GM12878 (cell line): ENCODE measurements at places on chromosomes 2 and 18.

DNA sequence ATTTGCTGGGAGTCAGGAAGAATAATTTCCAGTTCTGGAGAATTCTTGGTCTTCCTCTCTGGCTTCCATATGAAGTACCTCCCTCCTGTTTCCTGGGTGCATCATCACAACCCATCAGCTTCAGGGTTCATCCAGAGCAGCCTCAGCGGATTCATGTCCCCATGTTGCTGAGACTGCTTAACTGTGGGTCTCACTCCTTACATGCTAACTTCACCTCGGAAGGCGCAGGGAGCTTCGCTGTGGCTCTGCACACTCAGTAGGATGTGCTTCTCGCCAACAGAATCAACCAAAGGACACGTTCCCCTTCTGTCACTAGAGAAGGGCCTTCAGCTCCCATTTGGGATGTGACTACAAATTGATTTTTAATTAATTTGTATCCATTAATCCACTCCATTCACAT lies 24.2 kb downstream of the FBLN7 start:
- DNase-seq = no peak

GRCh38 chr2:82539280-82539621 lies 1919.8 kb downstream of the SUCLG1 start:
- no peak for DNase-seq

DNA sequence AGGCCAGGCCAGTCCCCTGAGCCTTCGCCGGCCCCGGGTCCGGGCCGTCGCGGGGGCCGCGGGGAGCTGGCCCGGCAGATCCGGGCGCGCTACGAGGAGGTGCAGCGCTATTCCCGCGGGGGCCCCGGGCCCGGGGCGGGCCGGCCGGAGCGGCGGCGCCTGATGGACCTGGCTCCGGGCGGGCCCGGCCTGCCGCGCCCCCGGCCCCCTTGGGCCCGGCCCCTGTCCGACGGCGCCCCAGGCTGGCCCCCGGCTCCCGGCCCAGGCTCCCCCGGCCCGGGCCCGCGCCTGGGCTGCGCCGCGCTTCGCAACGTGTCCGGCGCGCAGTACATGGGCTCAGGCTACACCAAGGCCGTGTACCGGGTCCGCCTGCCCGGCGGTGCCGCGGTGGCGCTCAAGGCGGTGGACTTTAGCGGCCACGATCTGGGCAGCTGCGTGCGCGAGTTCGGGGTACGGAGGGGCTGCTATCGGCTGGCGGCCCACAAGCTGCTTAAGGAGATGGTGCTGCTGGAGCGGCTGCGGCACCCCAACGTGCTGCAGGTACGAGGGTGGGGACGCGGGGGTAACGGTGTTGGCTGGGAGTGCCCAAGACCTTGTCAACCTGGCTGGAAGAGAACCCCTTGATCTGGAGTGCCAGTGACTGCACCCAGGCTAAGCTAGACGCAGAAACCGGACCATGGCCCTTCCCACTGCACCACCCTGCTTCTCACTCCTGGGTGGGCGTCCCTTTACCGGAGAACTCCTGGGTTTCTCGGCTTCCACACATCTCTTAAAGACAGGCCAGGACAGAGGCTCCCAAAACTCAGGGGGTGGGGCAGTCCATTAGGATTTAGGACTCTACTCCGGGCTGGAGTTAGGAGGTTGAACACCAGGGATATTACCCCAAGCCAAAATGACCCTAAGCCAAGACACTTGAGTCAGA lies 739 bp downstream of the PKDCC start:
- DNase-seq = no peak

DNA sequence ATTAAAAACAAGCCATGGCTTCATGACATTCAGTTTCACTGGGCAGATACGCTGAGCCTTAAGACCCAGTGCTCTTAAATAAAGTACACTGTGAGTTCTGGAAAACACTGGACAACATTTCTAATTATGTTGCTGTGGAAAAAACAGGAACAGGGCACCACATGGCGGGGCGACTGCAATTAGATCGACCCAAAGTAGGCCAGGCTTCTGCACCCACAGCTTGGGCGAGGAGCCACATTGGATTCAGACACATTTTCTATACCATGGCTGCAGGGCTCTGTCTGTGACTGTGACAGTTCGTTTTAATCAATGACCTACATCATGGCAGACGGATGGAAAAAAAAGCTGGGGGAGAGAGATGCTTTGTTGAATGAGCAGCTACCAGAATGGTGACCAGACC lies 227.2 kb upstream of the HS6ST1 start:
- no peak for DNase-seq

DNA sequence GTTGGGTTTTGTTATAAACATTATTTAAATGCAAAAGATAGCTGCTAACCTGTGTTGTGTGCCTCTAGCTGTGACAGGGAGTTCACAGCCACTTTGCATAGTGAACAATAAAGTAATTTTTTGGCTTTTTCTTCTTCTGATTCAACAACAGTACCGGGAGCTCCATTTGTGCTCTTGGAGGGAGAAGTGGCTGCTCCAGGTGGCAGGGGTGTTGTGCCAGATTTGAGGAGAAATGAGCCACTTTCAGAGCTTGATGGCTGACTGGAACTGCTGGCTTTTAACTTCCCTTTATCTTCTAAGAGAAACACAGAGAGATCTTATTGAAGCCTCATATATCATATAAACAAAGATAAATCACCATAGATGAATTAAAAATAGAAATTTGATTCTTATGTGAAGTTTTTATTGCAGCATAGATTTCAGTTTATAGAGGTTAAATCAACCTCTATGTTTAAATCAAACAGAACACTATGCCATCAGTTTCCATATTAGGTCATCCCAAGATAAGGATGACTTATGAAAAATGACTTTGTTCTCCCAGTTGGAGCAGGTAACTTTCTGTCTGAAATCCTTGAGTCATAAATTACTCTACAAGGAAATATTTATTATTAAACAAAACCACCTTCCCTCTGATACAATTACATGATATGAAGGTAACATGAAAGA lies 182.0 kb upstream of the SESTD1 start:
- no peak for DNase-seq

DNA sequence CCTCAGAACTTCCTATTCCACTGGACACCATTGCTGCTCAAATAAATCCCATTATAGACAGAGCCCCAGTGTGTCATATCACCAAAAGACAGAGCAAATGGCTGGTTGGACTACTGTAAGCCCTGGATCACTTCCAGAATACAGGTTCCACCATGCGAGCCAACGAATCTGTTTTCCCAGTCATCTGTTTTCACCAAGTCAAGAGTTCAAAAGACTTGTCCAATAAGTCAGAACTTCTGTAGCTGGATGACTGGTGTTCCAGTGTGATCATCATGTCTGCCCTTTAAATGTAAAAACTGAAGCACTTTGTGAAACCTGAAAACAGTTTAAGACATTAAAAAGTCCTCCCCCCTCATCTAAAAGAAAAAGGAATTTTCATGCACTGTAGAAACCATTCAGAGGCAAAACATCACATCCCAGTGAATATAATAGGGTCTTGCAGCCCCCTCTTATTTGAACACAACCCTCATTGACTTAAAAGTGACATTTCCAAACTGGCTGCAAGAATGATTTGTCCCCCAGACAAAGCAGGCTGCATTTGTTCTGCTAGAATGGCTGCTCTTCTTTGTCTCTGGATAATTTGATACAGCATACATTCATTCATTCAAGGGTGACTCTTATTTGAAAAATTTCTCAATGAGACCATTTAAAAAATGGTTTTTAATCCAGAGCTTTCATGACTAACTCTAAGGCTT lies 64.6 kb upstream of the TANC1 start:
- DNase-seq = no peak

DNA sequence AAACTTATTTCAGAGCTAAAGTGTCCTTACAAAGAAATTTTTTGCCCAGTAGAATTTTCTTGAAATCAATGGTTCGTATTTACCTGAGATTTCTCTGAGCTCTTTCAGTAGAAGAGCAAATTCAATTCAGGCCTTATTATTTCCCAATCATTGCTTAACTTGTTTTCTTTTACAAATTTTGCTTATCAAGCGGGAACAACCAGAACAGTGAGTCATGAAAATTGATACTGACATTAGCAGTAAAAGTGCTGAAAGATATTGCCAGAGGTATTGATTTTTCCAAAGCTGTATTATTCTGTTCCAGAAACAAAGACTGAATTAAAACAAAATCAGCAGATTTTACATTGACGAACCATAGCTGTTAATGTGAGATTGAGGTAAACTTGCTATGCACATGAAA lies 10.1 kb upstream of the RIOK3 start:
- DNase-seq = no peak

GRCh38 chr2:141810148-141810547 lies 320.7 kb downstream of the LRP1B start:
- DNase-seq = no peak

DNA sequence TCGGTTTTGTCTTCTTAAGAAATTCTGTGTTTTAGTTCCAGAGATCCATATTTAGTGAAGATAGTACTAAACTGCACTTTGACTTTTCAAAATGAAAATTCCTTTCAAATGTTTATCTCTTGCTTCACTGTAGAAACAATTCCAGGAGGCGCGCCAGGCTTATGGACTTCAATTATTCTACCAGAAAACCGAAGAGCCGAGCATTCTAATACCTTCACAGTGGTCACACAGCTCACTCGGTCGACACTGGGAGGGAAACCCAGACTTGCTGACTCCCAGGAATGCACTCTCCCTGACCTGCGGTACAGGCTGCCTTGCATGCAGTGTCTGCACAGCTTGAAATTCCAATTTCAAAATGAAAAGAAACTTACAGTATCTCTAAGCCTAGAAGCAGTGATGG lies 119.9 kb upstream of the PIEZO2 start:
- no peak for DNase-seq

DNA sequence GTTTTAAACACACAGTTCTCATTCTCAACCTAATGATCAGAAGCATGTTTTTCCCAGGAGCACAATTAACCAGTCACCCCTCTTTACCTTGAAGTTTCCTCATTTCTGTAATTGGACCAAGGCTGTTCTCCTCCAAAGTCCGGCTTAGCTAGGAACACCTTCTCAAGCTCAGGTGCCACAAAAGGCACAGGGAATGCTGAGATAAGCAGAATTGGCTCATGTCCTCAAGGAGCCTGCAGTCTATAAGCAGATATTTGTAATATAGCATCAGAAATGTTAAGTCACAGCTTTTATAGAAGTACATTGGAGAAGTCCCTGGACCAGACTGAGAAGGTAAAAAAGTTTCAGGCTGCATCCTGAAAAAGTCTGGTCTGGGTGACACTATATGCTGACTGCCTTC lies 20.7 kb downstream of the OSR1 start:
- no peak for DNase-seq

DNA sequence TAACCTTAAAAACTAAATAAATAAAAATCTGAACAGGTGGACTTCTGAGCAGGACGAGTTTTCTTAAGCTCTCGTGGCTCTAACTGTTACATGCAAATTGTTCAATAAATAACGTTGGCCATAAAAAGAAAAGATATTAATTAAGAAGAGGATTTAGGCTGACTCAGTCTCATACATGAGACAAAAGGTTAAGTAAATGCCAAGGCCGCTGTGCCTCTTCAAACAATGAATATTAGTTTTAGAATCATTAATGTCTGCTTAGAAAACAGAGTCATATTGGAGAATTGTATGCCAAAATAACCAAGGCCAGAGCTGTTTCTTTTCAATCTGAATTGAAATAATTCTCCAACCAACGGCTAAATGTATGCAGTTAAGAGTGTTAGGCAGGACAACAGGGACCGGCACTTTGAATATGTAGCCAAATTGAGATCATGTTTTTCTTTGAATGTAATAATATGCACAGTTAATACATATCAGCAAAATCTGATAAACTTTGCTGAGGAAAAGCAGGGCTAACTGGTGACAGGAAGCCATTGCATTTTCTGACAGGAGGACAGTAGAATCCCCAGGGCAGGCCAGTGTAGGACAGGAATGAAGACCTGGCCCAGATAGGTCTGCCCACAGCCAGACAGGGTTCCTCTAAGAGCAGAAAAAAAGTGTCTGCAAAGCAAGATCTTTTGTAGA lies 1041.4 kb upstream of the FANCL start:
- no peak for DNase-seq

DNA sequence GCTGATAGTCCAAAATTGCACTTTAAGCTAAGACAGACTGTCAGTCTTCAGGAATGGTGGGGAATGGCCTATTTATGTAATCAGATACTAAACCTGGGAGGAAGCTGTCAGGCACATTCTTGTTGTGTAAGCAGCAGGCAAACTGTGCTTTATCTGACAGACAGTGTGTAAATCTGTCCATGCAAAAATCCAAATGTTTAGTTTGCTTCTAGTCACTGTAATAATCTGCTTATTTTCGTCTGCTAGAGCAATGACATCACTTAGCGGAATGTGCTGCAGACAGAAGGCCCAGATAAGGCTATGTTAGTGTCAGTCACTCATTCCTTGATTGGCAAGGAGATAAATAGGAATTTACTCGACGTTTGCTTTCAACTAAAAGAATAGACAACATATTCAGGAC lies 263.5 kb downstream of the ZNF407 start:
- DNase-seq = no peak

- DNase-seq = no peak
Measured at GRCh38 chr2:55946793-55947192, 23.2 kb upstream of the EFEMP1 start.

DNA sequence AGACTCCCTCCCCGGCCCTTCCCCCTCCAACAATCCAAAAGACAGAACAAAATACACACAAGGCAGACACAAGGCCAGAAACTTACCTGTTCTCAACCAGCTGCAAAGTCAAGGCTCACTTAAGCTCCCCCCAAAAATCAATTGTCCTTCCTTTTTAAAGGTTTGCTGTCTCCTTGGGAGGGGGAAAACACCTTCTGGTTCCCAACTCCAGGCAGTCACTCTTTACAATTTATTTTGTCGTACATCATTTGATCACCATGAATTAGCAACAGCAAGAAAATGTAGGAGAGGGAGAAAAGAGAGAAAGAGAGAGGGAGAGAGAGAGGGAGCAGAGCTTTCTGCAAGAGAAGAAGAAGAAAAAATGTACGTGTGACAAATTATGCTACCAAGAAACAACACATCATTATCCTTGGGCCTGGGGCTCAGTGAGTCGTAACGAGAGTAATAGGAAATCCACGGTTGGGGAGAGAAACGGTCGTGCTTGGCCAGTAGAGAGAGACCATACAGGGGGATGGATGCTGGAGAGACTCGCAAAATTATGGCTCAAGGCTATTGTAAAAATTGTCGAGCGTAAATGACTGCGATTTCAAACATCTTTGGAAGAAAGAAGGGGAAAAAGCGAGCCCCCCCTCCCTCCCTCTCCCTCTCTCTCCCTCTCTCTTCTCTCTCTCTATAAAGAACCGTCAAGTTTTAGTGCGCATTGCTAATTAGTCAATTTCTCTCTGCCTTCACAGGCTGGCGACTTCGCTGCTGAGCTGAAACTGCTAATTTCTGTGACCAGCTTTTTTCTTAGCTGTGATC lies at the start of gene KLHL14:
KLHL14 (minus strand) TSS at position 443 of the 801 bp plus-strand sequence. CDS start 2,432 bp downstream, outside the sequence.
- DNase-seq = no peak
